Tongue (tissue), 3 donors: ENCODE measurements at places on chromosomes 2 and 18. TPM values are rescaled to one million over a fixed set of nuclear protein-coding genes. Genes with fewer than 3 reads are reported as not detected.

OTOS gene
- total RNA-seq = not detected

SP5 gene
- 4.5 TPM for total RNA-seq

KCNG2 gene
- total RNA-seq = not detected

SPEG gene
- 136 TPM for total RNA-seq

NEU2 gene
- total RNA-seq = not detected

QPCT gene
- total RNA-seq = 5.6 TPM

MYO1B gene
- 138 TPM for total RNA-seq

SNRPD1 gene
- total RNA-seq = 11.5 TPM

UGT1A3 gene
- 0.51 TPM for total RNA-seq

ABCB6 gene
- total RNA-seq = 35.3 TPM

ANKRD44 gene
- total RNA-seq = 35.4 TPM

LGALSL gene
- total RNA-seq = 18.9 TPM

PRSS56 gene
- total RNA-seq = 0.82 TPM

LYG1 gene
- total RNA-seq = 0.41 TPM

RTN4 gene
- total RNA-seq = 539 TPM

NPPC gene
- 10.7 TPM for total RNA-seq

LHCGR gene
- total RNA-seq = 0.51 TPM

PCARE gene
- total RNA-seq = 3.3 TPM

ITGB6 gene
- total RNA-seq = 61.3 TPM

LIPG gene
- total RNA-seq = 2.9 TPM

AGAP1 gene
- total RNA-seq = 33.0 TPM

EVA1A gene
- total RNA-seq = 9.7 TPM

TRIM54 gene
- total RNA-seq = 40.5 TPM

LRRTM1 gene
- total RNA-seq = 0.62 TPM

ARHGEF4 gene
- total RNA-seq = 48.5 TPM

IL1R1 gene
- 16.1 TPM for total RNA-seq

SCN2A gene
- total RNA-seq = 0.31 TPM

BMP10 gene
- not detected for total RNA-seq

PLCL1 gene
- total RNA-seq = 31.2 TPM

NCKAP1 gene
- 188 TPM for total RNA-seq

SULT1C4 gene
- total RNA-seq = 34.4 TPM

TMEM178A gene
- 4.9 TPM for total RNA-seq

COL6A3 gene
- total RNA-seq = 661 TPM

UGT1A5 gene
- 0.51 TPM for total RNA-seq

MROH2A gene
- total RNA-seq = 2.5 TPM

CCDC68 gene
- total RNA-seq = 5.0 TPM

ZNF521 gene
- 85.8 TPM for total RNA-seq

EFHD1 gene
- 4.9 TPM for total RNA-seq

IGFBP2 gene
- 336 TPM for total RNA-seq

C2orf15 gene
- total RNA-seq = 0.92 TPM

PLGLB1 gene
- 12.5 TPM for total RNA-seq

KIF3C gene
- 3.8 TPM for total RNA-seq

C2orf81 gene
- total RNA-seq = 1.0 TPM
